ENCODE measurements at places on chromosomes 11 and 22. TPM values are rescaled to one million over a fixed set of nuclear protein-coding genes. Genes with fewer than 3 reads are reported as not detected.

- no peak overlapping the region for H3K27ac ChIP-seq
- no peaks in the 10 kb centered on the region for H3K36me3 ChIP-seq
- no peaks in the 10 kb centered on the region for H3K27me3 ChIP-seq
- H3K4me3 ChIP-seq: no peak overlapping the region
Measured at GRCh38 chr11:12281571-12282478, 95.5 kb upstream of the PARVA start.

GRCh38 chr22:27782088-27782487 is 19.5 kb downstream of the MN1 start:
- H3K27ac ChIP-seq: peak overlapping the region; percentile 90
- H3K36me3 ChIP-seq: no peaks in the 10 kb centered on the region
- peaks cover 69% of the 10 kb centered on the region for H3K4me1 ChIP-seq
- peak overlapping the region; percentile 16 for H3K4me3 ChIP-seq
- H3K27me3 ChIP-seq: no peaks in the 10 kb centered on the region

DNA sequence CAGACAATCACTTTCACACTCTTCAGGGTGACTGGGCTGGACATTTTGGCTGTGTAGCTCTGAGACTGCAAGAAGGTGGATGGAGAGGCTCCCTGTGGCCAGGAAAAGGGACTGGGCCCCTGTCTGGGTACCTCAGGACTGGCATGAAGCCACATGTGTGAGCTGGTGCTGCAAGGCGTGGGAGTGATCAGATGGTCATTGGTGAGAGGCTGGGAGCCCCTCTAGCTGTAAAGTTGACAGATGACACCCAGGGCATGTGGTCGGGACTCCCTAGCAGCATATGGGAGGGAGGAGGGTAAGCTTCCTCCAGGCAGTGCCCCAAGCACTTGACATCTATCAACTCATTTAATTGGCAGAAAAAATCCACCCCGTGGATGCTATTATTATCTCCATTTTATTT is 18.9 kb upstream of the CABP2 start:
- H3K27ac ChIP-seq: no peak overlapping the region
- H3K4me3 ChIP-seq: no peak overlapping the region
- no peaks in the 10 kb centered on the region for H3K36me3 ChIP-seq
- H3K4me1 ChIP-seq: peaks cover 8% of the 10 kb centered on the region

DNA sequence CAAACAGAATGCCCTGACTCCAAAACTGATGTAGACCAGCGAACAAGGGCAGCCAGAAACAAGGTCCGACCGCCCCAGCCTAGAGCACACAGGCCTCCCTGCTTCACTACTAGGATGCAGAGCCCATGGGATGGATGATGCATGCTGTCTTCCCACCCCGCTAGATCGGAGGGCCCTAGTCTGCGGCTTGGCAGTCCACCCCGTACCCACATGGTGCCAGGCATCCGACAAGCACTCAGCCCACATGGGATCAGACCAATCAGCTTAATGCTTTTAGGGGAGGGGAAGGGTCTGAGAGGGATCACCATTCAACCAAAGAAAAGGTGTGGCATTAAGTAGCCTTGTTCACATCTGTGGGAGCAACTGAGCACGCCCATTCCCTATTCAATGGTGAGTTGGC is 30.6 kb downstream of the PISD start:
- no peak for DNase-seq
- peak overlapping the region; percentile 67 for H3K27ac ChIP-seq
- peaks cover 47% of the 10 kb centered on the region for H3K4me1 ChIP-seq
- no peak overlapping the region for H3K4me3 ChIP-seq
- H3K27me3 ChIP-seq: no peaks in the 10 kb centered on the region

The C11orf16 gene
- not detected for total RNA-seq

The NAGA gene
- total RNA-seq: 13.4 TPM

The SLC36A4 gene
- total RNA-seq: 1.5 TPM

The RAB39A gene
- total RNA-seq: not detected

GRCh38 chr11:132549561-132549960 is 982.7 kb downstream of the OPCML start:
- DNase-seq: no peak
- no peaks in the 10 kb centered on the region for H3K27me3 ChIP-seq
- H3K4me1 ChIP-seq: no peaks in the 10 kb centered on the region

The RFPL3 gene
- not detected for total RNA-seq

DNA sequence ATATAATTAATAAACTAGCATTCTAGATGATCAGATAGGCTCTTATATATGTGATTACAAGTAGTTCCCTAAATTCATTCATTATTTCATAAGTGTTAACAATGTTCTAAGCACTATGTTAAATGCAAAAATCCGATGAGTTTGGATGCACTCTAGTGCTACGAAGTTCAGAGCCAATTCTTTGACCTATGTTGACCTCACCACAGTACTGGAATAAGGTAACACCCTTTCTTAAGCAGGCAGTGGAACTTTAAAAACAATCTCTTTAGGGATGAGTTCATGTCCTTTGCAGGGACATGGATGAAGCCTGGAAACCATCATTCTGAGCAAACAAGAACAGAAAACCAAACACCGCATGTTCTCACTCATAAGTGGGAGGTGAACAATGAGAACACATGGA is 68.3 kb upstream of the UCP3 start:
- no peaks in the 10 kb centered on the region for H3K36me3 ChIP-seq
- DNase-seq: no peak
- H3K4me3 ChIP-seq: no peak overlapping the region
- no peak overlapping the region for H3K27ac ChIP-seq
- H3K27me3 ChIP-seq: no peaks in the 10 kb centered on the region

DNA sequence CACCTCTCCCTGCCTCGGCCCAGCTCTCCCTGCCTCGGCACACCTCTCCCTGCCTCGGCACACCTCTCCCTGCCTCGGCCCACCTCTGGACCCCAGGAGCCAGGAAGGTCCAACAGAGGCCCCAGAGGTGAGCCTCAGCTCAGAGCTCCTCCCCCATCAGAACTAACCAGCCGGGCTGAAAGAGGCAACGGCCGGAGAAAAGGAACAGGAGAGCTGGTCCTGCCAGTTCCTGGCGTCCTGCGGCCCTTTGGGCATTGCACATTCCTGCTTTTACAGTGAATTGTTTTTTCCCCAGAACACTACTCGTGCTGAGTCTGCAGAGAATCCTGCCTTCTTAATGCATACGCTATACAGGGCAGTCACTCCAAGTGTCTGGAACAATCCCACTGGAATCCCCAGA is 45.8 kb downstream of the LMO1 start:
- no peak for DNase-seq
- no peaks in the 10 kb centered on the region for H3K36me3 ChIP-seq
- H3K4me3 ChIP-seq: no peak overlapping the region
- no peaks in the 10 kb centered on the region for H3K27me3 ChIP-seq
- H3K4me1 ChIP-seq: no peaks in the 10 kb centered on the region

DNA sequence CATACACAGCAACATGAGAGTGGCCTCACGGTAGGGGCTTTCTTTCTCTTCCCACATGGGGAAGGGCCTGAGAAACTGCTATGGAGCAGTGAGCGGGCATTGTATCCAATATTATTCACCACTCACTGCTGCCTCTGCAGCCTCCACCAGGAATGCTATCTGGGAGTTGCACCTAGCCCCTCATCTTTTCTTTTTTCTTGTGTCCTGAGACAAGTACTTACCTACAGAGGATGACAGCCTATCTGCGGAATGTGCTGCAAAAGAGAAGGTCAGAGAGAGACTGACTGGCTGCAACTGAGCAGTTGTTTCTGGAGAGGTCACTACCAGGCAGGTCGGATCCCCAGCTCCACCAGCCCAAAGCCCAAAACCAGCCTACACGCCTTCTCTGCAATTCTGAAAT is 52.1 kb upstream of the HTATIP2 start:
- H3K27ac ChIP-seq: no peak overlapping the region
- no peaks in the 10 kb centered on the region for H3K4me1 ChIP-seq
- no peaks in the 10 kb centered on the region for H3K27me3 ChIP-seq
- H3K4me3 ChIP-seq: no peak overlapping the region

DNA sequence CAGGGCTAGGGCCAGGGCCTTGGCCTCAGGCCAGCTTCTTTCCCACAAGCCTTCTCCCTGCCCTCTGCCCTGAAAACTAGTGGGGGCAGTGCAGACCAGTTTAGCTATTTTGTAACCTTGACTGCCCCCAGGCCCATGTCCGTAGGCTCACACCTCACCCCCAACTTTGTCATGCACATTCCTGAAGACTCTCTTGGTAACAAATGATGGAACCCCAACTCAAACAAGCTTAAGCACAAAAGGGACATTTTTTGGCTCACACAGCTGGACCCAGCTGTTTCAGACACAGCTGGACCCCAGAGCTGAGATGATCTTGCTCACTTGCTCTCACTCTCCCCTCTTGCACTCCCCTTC is 46.6 kb downstream of the KCNQ1OT1 start:
- no peak for DNase-seq
- peaks cover under 1% of the 10 kb centered on the region for H3K4me1 ChIP-seq
- H3K27me3 ChIP-seq: no peaks in the 10 kb centered on the region
- no peak overlapping the region for H3K27ac ChIP-seq
- H3K4me3 ChIP-seq: no peak overlapping the region

- no peaks in the 10 kb centered on the region for H3K27me3 ChIP-seq
- H3K27ac ChIP-seq: no peak overlapping the region
- H3K4me3 ChIP-seq: no peak overlapping the region
- no peak for DNase-seq
- peaks cover 25% of the 10 kb centered on the region for H3K4me1 ChIP-seq
Measured at GRCh38 chr11:115170133-115170815, 333.9 kb downstream of the CADM1 start.

The SMTNL1 gene
- total RNA-seq: 52.7 TPM

DNA sequence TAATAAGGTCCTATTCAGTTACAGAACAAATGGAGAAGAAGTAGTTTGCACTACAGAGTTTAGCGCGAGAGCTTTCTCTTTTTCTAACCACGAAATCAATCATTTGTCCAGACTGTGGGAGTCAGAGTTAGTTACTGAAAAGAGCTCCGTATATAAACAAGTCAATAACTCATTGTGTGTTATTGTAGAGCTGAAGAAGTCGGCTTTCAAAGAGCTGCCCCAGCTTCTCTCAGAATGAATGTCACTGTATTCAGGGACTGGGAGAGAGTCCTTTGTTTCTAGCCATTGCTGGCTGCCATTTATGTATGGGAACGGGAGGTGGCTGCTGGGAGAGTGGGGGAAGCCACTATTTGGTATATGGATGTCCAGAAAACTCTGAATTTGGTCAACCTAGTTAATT is 227.8 kb downstream of the DCDC1 start:
- no peak overlapping the region for H3K27ac ChIP-seq
- H3K4me1 ChIP-seq: no peaks in the 10 kb centered on the region
- no peaks in the 10 kb centered on the region for H3K36me3 ChIP-seq

The PHLDA2 gene
- total RNA-seq: 1.4 TPM

The IL10RA gene
- total RNA-seq: 2.1 TPM

DNA sequence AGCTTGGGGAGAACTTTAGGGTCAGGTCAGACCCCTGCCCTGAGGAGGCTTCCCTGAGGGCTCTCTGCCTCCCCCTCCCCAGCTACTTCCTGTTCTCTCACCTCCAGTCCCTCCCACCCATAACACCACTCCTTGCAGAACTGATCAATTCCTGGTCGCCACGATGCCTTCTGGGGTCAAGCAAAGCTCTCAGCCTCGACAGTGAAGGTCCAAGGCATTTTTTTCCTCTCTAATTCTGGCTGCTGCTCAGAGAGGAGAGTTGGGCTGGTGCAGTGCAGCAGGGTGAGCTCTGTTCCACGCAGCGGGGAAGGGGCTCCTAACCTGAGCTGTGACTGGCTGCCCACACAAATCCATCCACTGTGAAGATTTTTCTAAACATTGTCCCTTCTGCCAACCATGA is 628.4 kb downstream of the BRD1 start:
- H3K27me3 ChIP-seq: no peaks in the 10 kb centered on the region
- no peak overlapping the region for H3K4me3 ChIP-seq
- H3K27ac ChIP-seq: no peak overlapping the region

The CD3G gene
- total RNA-seq: 0.33 TPM

The PARVG gene
- total RNA-seq: 3.6 TPM

DNA sequence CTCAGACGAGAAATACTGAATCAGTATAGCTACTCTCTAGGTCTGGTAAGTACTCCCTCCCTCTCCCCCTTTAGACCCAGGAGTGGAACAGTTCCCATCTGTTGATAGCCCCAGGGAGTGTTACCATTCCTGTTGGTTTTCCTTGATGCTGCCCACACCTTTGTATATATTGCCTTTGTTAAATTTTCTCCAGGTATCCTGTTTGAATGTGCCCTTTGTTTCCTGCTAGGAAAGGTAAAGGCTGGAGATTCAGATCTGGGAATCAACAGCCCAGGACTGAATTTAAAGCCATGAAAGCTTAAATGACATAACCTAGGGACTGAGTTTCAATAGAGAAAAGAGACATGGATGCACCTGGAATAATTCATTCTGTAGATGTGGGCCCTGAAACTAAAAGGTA is 68.3 kb downstream of the CCDC83 start:
- no peak overlapping the region for H3K27ac ChIP-seq
- H3K4me1 ChIP-seq: no peaks in the 10 kb centered on the region
- H3K27me3 ChIP-seq: no peaks in the 10 kb centered on the region
- DNase-seq: no peak
- no peak overlapping the region for H3K4me3 ChIP-seq

The KRTAP5-10 gene
- not detected for total RNA-seq

The TRIM49 gene
- total RNA-seq: not detected

The C11orf97 gene
- not detected for total RNA-seq

DNA sequence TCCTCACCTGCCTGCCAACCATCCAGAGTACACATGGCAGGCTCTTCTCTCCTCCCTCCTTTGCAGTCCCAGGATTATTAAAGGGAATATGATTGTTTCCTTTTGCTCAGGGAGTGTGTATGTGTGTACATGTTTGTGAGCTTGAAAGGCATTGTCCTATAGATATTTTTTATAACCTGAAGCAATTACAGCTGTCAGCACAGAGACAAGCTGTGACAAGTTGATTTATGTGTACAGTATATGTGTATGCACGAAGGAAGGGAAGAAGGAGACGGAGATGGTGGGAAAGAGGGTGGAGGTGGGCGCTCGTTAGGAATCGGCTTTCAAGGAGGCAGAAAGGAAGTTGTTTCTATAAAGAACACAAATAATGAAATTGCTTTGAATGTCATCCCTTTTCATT is 537.0 kb downstream of the NTM start:
- H3K4me1 ChIP-seq: no peaks in the 10 kb centered on the region
- no peaks in the 10 kb centered on the region for H3K36me3 ChIP-seq
- no peak overlapping the region for H3K4me3 ChIP-seq
- peaks cover 10% of the 10 kb centered on the region for H3K27me3 ChIP-seq
- no peak for DNase-seq

DNA sequence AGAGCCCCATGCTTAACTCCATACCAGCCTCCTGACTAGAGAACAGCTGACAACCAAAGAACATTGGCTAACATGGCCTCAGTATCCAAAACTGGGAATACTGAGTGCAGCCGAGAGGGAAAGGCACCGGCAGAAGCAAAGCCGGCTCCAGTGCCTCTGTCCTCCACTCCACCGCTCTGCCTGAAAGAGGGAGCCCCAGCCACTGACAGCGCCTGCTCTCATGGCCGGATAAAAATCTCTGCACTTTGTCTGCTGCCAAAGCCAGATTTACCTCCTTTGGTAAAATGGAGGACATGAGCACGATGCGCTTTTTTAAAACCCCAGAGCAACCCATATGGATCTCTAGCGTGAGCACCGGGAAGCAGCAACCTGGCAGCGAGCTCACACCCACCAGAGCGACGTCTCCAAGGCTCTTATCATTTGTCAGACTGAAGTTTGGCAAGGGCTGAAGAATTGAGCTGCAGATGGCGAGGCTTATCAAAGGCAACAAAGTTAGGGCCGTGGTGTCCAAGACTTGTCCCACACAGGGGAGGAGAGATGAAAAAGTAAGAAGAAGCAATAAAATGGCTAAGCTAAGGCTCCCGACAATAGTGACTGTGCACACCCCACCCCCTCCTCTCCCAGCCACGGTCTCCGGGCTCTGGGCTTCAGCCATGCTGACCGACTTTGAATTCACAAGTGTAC is 71.4 kb downstream of the EFCAB6 start:
- H3K27ac ChIP-seq: no peak overlapping the region
- H3K36me3 ChIP-seq: no peaks in the 10 kb centered on the region
- H3K4me1 ChIP-seq: no peaks in the 10 kb centered on the region
- H3K4me3 ChIP-seq: no peak overlapping the region
- DNase-seq: no peak
- peaks cover 16% of the 10 kb centered on the region for H3K27me3 ChIP-seq

The KBTBD3 gene
- 2.0 TPM for total RNA-seq

All from gastrocnemius medialis (tissue), 4 donors.